Cerebellum (tissue), 4 donors: ENCODE measurements at places on chromosomes 5 and 9.

- peak; percentile 84 for DNase-seq
Measured at GRCh38 chr9:133144142-133144903, 19.4 kb downstream of the GBGT1 start.

DNA sequence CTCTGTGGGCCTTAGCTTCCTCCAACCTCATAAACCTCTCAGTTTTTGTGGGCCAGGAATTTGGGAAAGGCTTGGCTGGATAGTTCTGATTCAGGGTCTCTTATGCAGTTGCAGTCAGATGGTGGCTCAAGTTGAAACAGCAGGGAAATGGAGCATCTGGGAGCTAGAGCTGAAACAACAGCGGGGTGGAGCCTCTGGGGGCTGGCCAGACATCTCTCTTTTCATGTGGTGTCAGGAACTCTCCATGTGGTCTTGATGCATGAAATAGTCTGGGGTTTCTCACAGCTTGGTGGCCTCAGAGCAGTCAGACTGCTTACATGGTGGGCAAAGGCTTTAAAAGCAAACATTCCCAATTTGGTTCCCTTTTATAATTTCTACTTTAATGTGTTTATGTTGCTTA lies 13.5 kb downstream of the ZNF346 start:
- no peak for DNase-seq

- peak; percentile 72 for DNase-seq
Measured at GRCh38 chr5:150189728-150190502, at the start of gene SLC6A7. Gene SLC6A7, plus strand, starts transcription at chr5:150190062. Its CDS starts 266 bp downstream, at chr5:150190328.

DNA sequence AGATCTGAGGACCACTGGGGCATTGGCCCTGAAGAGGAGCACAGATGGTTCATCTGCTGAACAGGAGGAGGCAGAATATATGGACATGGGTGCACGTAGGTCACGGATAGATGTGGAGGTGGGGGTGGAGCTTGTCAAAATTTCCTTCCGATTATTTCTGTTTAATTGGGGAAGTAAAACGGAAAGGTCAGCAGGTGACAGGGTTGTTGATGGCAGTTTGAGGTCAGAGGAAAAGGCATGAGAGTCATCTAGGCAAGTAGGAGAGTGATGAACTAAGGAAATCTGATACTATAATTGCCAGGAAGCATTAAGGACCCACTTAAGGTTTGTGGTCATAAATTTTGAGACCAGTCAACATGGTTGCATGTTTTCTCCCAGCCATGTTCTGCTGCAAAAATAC lies 8.4 kb upstream of the FAM81B start:
- DNase-seq = no peak

- DNase-seq = no peak
Measured at GRCh38 chr5:178058321-178059012, 54.9 kb upstream of the N4BP3 start.
